ENCODE measurements at places on chromosomes 16 and 17. TPM values are rescaled to one million over a fixed set of nuclear protein-coding genes. Genes with fewer than 3 reads are reported as not detected.

GRCh38 chr17:31211352-31212012 lies 85.6 kb downstream of the OMG start:
- DNase-seq = no peak

DNA sequence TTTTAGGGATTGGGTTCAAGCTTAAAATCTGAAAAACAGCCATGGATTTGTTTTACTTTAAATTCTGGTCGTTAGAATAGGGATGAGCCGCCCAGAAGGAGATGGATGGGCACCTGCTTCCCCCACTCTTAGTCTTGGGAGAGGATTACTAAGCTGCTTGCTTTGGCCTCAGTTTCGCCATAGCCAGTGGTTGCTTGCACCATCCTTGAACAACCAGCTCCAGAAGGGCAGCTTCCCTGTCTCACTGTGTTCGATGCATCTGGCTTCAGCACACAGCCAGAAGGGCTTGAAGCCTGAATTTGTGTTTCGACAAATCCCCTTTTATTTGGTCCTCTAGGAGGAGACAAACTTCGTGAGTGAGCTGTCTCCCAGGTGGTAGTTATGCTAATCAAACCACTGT lies 7.1 kb downstream of the CYB5D2 start:
- DNase-seq = no peak

DNA sequence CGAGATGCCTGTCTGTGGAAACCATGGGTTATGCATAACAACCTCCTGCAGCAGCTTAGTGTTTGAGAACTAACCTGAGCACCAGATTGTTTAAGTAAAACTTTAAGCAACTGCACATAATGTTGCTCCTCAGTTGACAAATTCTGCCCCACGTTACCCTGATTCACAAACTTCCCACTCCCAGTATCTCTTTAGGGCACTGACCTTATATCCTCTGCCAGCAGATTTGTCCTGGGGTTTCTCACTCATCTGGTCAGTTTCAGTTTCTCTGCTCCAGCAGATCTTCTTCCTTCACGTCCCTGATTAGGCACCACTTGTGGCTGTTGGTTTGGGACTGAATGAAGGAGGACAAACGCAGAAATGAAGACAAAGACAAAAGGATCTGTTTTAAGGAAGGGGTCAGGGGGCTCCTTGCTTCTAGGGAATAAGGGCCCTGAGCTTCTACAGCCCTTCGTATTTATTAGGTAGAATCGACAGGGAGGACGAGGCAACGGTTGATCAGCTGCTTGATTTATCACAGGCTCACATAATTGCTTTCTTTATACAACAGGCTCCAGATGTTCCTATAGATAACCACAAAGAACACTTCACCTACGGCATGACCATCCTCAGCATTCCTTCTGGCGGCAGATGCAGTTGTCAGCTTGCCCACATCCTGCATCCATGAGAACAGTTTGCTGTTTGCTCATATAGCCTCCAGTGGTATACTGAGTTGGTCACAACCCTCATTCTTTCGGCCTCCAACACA lies 13.5 kb upstream of the ZNF689 start:
- no peak for DNase-seq

GRCh38 chr17:692116-692515 lies 22.5 kb downstream of the VPS53 start:
- DNase-seq = no peak

DNA sequence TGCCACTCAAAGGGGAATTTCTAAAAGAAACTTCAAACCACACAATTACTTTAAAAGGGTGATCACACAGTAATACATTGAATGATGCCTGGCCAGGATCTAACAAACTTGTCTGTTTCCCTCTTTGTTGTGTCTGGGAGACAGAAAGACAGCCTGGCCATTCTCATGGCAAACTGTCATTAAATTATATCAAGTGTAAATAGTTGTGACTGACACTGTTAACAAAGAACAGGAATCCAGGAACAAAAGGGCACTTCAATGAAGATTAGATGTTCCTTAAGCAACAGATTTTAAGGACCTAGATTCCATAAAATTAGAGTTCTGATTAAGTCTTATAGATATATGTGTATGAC lies 383.6 kb downstream of the KCNJ2 start:
- DNase-seq = no peak

DNA sequence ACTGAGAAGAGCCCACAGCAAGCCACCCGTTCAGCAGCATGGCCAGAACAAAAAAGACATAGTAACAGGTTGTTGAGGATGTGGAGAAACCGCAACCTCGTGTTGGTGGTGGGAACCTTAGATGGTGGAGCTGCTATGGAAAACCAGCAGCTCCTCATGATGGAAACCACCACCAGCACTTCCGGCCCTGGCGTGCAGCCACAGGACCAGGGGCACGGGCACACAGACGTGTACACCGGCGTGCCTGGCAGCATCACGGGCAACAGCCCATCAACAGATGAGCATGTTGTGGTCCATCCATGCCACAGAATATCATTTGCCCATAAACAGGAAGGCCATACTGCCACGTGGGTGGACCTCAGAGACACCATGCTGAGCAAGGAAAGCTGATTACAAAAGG lies 11.9 kb downstream of the CTU2 start:
- no peak for DNase-seq

DNA sequence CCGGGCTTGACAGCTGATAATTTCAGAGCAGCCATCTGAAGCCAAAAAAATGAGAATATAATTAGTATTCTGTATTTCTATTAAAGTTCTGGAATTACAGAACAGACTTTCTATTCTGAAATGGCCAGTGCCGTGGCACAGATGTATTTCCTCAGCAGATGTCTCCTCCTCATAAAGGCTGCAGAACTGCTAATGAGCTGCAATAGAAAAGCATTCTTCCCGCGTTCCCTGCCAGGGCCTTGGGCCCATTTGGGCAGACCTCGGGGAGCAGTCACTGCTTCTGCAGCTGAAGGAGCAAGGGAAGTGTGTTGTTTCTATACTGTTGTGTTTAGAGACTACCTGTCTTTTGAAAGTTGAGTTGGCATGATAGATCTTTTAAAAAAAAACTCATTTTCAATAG lies 152.6 kb upstream of the CACNG5 start:
- no peak for DNase-seq

DNA sequence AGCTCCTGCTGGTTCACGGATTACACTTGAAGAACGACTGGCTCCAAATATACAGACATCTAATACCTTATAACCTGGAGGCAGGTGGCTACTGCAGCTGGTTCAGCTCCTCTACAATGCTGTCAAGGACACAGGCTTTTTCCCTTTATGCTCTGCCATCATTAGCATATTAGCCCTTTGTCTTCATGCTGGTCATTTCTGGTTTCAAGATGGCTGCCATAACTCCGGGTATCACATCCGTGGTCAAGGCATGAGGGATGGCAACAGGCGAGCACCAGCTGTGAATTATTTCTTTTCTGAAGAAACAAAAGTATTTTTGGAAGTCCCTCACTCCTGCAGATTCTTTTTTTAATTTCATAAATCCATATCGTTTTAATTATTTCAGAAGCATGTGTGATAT lies 124.3 kb upstream of the MED13 start:
- DNase-seq = no peak

DNA sequence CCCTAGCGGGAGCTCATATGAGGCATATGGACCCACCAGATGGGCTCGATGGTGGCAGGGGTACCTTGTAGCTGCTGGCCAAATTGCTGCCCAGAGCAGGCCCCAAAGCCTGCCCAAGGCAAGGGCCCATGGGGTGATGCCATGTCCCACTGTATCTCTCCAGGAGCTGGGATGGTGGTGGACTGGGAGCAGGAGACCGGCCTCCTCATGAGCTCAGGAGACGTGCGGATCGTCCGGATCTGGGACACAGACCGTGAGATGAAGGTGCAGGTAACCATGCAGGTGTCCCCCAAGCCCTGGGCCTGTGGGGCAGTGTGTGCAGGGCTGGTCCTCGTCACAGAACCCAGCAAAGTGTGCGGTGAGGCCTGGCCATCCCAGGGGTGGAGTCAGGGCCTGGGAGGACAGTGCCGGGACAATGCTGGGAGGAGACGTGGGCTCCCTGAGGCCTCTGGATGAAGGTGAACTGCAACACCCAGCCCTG lies 34.1 kb upstream of the CHMP6 start:
- no peak for DNase-seq

GRCh38 chr17:50848039-50848438 lies 12.7 kb downstream of the WFIKKN2 start:
- DNase-seq = no peak

GRCh38 chr16:72044296-72044695 lies 10.0 kb upstream of the HP start:
- DNase-seq = no peak

DNA sequence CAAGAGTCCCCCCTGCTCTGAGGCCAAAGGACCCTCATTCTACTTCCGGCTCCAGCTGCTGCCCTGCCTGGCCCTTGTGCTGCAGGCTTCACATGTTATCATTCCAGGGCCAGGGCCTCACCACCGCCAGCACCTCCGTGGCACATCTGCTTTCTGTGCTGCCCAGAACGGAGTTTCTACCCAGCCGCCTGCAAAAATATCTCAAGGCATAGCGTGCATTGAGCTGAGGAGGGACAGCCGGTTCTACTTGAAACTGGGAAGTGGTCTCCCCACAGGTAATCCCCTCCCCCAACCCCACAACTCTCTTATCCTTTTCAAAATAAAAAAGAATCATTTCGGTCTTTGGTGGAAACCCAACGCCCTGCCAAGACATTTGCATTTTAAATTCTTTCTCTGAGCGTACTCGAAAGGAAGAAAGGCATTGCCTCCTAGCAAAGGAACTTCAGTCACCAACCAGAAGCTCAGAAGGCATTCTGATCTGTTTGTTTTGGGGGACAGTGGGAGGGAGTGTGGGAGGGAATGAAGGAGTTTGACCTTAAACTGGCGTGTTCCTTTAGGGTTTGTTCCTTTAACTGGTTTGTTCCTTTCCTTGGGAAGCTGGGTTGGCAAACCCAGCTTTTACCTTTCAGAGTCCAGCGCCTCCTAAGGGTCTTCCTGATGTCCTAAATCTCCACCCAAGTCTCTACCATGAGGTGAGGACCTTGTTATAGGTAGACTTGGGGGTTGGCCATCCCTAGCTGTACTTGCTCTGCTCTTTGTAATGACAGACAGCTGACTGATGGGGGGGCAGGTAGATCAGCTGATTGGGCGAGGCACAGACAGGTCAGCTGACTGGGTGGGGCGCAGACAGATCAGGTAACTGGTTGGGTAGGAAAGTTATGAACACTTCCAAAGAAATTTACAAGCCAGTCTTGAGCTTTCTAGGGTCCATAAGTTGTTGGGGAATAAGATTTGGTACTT lies 33.4 kb upstream of the PIK3R6 start:
- DNase-seq = no peak

- no peak for DNase-seq
Observed at GRCh38 chr17:30232015-30232823, 3.3 kb downstream of the SLC6A4 start.

DNA sequence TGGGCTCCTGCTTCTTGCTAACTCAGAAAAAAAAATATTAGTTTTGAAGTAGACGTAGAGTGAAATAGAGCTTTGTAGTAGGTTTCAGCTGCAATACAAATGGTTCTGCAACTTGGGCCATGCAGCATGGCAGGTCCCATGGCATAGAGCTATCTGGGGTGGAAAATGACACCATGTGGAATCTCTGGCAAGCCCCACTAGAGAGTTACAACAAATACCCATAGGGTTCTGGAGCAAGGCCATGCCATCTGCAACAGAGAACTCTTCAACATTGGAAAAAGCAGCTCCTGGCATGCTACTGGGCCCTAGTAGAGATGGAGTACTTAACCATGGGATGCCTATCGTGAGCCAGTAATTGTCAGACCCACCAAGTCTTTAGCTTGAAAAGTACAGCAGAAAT lies 25.3 kb upstream of the RBBP6 start:
- no peak for DNase-seq

DNA sequence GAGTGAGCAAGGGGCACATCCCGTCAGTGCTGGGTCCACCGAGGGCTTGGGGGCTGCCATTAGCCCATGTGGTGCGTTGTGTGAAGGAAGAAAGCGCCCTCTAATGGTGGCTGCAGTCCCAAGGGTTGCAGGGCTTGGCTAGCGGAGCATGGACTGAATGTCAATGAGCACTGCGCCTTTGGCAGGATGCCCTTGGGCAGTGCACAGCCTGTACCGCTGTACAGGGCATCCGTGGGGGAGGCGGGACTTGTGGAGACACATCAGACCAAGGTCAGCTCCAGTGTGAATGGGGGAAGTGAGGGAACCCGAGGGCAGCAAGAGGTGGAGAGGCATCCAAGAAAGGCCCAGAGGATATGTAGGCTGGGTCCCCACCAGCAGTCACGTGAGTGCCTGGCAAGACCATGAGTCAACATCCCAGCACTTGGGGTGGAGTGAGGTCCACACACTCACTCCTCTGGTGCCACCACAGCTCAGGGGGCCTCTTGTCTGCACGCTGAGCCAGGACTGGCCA lies 75.5 kb upstream of the MED9 start:
- peak; percentile 48 for DNase-seq

DNA sequence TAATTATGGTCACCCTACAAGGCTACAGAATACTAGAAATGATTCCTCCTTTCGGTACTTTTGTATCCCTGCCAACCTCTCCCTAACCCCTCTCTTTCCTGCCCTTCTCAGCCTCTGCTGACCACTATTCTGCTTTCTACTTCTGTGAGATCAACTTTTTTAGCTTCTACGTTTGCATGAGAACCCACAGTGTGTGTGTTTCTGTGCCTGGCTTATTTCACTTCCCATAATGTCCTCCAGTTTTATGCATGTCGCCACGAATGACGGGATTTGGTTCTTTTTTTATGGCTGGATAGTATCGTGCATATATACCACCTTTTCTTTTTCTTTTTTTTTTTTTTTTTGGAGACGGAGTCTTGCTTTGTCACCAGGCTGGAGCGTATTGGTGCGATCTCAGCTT lies 92.1 kb downstream of the RAP1GAP2 start:
- DNase-seq = no peak

GRCh38 chr17:40093580-40094201 lies 6.7 kb downstream of the NR1D1 start:
- DNase-seq = peak; percentile 56

GRCh38 chr16:83956336-83957289 lies 3.6 kb downstream of the OSGIN1 start:
- peak; percentile 73 for DNase-seq

GRCh38 chr17:7441266-7441665 lies 2.0 kb downstream of the FGF11 start:
- no peak for DNase-seq

GRCh38 chr16:57993438-57993837 lies 7.0 kb downstream of the ZNF319 start:
- peak; percentile 83 for DNase-seq

The B4GALNT2 gene
- total RNA-seq = 0.33 TPM

The CMTM1 gene
- 3.8 TPM for total RNA-seq

The ELOB gene
- total RNA-seq = 602 TPM

The RPL19 gene
- total RNA-seq = 2,106 TPM

The KRTAP9-2 gene
- total RNA-seq = not detected

The SLC38A8 gene
- not detected for total RNA-seq

The BCL6B gene
- 4.7 TPM for total RNA-seq

The HIC1 gene
- 20.3 TPM for total RNA-seq

The FAM20A gene
- 7.6 TPM for total RNA-seq

The TXNDC11 gene
- total RNA-seq = 77.3 TPM

The CLDN9 gene
- not detected for total RNA-seq

The HIGD1B gene
- not detected for total RNA-seq

The VPS35 gene
- 52.8 TPM for total RNA-seq

The CX3CL1 gene
- total RNA-seq = 12.6 TPM

The TEDC2 gene
- total RNA-seq = 0.83 TPM

Measured in thyroid gland (tissue), 4 donors.